Right lung (tissue), 10 donors: ENCODE measurements at places on chromosomes 5 and 9.

DNA sequence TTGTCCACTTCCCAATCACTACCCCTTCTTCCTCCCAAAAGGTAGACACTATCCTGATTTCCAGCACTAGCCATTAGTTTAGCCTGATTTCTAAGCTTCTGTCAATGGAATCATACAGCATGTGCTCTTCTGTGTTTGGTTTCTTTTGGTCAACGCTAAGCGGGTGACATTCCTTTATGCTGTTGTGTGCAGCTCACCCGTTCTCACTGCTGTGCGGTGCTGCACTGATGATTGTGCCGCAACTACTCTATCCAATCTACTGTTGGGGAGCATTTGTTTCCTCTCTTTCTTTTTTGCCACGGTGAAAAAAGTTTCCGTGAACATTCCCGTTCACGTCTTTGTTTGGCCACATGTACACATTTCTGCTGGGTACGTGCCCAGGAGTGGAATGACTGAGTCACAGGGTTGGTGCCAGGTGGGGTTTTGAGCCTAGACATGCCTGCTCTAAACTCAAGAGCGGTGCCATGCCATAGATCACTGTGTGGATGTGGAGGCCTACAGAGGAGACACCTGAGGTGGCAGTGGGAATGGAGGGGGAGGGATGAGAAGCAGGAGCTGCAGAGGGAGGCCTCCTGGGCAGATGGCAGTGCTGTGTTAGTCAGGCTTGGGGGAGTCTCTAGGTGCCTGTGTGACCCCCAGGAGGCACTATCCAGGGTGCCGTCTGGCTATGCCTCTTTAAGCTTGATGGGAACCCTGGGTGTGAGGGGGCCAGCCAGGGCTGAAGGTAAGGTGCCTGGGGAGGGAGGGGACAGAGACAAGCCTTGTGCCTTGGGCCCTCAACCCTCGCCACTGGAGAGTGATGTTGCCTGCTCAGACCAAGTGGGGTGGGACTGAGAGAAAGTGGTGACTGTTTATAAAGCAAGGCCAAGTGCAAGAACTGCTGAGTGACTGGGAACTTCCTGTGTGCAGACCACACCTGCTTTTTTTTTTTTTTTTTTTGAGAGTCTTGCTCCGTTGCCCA, 11.4 kb upstream of the ANKRD33B start:
- DNase-seq, result no peak

- no peak for DNase-seq
These were observed 63.3 kb downstream of the CAVIN4 start for GRCh38 chr9:100641166-100641565.

DNA sequence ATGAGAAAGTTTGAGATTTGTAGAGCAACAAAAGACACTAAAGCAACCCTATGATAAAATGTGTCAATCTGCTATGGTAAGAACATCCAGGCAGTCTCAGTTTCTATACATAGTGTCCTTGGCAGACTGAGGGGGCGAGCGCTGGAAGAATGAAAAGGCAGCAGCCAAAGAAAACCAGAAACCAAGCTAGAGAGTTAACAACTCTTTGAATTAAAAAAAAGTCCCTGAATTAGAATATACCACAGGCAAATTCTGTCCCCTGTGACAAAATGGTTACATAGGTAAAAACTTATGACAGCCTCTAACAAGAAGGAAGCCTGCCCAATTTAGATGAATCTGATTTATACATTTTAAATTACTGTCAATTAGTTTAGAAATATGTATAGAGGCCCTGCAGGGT, 106.7 kb downstream of the OXCT1 start:
- DNase-seq, result no peak

GRCh38 chr9:36443581-36443980, 43.5 kb upstream of the RNF38 start:
- no peak for DNase-seq

DNA sequence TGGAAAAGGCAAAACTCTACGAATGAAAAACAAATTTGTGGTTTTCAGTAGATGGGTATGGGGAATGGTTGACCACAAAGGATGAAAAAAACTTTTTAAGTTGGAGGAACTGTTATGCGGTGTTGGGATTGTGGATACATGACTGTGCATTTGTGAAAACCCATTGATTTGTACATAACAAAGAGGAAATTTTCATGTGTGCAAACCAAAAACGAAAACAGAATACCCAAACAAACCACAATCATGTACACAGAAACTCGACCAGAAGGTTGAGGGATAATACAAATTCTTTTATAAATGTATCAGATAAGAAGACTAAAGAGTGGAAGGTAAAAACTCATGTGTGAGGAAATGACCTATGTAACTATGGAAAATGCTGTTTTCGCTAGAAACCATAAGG, 1012.4 kb downstream of the CDH18 start:
- no peak for DNase-seq

GRCh38 chr9:105051897-105052296, 123.9 kb upstream of the ABCA1 start:
- no peak for DNase-seq
